ENCODE measurements at places on chromosomes 5 and 9.
A peak's percentile ranks its signal among the peaks of the same experiment; 100 is the strongest.

GRCh38 chr5:165497707-165498106, 1992.3 kb downstream of the MAT2B start:
- no peak for DNase-seq

DNA sequence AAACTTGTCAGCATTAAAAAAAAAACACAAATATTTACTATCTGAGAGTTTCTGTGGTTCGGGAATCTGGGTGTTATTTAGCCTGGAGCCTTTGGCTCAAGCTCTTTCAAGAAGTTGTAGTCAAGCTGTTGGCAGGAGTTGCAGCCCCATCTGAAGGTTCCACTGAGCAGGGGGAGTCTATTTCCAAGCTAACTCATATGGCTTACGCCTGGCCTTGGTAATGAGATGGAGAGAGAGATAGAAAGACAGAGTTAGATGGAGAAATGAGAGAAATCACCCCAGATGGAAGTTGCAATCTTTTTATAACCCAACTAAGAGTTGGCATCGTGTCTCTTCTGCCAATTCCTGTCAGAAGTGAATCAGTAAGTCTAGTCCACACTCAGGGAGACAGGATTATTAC, 1075.2 kb upstream of the SEMA6A start:
- DNase-seq, result no peak

- DNase-seq, result no peak
These were observed 391.1 kb upstream of the ZNF608 start for GRCh38 chr5:125137535-125137934.

GRCh38 chr9:121840838-121841760, 189.7 kb downstream of the DAB2IP start:
- no peak for DNase-seq

DNA sequence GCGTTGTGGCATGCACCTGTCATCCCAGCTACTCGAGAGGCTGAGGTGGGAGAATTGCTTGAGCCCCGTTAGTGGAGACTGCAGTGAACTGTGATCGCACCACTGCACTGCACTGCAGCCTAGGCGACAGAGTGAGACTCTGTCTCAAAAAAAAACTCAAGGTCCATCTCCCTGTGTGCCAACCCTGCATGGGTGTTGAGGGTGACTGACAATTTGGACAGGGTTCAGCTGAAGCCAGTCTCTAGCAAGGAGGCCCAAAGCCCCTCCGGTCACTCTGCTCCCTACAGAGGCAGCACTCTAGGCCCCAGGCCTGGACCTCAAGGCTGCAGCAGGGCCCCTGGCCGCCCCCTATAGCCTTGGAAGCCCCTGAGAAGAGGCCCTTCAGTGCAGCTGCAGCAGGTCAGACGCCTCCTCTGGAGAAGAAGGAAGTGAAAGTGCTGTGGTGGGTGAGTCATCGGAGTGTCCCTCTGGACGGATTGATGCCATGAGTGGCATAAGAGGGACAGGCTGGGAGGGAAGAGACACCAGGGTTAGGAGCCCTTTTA, 39.2 kb upstream of the NEK6 start:
- no peak for DNase-seq

GRCh38 chr9:88659126-88659525, 124.1 kb downstream of the NXNL2 start:
- DNase-seq, result no peak

- DNase-seq, result no peak
These were observed 188.4 kb downstream of the GLIS3 start for GRCh38 chr9:4111233-4112008.

- no peak for DNase-seq
These were observed 254.3 kb upstream of the KLF9 start for GRCh38 chr9:70668751-70669150.

DNA sequence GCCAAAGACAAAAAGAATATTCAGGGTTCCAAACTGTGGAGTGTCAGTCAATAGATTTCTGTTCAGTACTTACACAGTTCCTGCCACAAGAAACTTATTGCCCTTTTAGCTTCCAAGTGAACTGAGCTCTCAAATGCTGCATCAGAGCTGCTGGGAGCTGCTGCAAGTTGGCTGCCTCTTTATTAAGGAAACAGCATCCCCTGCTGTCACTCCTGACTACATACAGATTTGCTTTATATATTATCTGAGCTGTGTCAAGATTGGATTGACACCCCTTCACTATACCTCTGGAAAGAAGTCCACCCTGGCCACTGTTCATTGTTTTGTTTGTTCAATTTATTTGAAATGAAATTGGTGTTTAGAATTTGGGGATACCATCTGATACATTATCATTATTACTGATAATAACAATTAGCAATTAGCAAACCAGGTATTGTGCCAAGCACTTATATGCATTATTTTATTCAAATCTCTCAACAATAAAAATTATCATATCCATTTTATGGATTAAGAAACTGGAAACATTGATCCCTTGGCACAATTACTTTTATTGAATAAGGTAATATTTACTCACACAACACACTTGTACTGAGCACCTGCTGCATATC, 16.4 kb upstream of the C5orf58 start:
- DNase-seq, result no peak

- no peak for DNase-seq
These were observed 56.8 kb downstream of the DRD1 start for GRCh38 chr5:175387144-175387543.

GRCh38 chr5:10699987-10700386, 61.0 kb downstream of the DAP start:
- no peak for DNase-seq

GRCh38 chr5:172005708-172006320, 624 bp downstream of the FBXW11 start:
- peak; percentile 13 for DNase-seq

GRCh38 chr9:129354498-129354897, 176.4 kb upstream of the IER5L start:
- DNase-seq, result no peak

GRCh38 chr9:127707766-127708165, 978 bp downstream of the CFAP157 start:
- DNase-seq, result peak; percentile 38

GRCh38 chr5:135193213-135194125, 159.4 kb upstream of the PITX1 start:
- DNase-seq, result no peak

- DNase-seq, result no peak
These were observed 433.2 kb downstream of the MAT2B start for GRCh38 chr5:163938595-163938994.

- DNase-seq, result no peak
These were observed 585.7 kb upstream of the ZNF608 start for GRCh38 chr5:125331987-125332598.

GRCh38 chr5:81626524-81626923, 124.4 kb downstream of the SSBP2 start:
- no peak for DNase-seq

- no peak for DNase-seq
These were observed 106.8 kb downstream of the WNK2 start for GRCh38 chr9:93290495-93291434.

DNA sequence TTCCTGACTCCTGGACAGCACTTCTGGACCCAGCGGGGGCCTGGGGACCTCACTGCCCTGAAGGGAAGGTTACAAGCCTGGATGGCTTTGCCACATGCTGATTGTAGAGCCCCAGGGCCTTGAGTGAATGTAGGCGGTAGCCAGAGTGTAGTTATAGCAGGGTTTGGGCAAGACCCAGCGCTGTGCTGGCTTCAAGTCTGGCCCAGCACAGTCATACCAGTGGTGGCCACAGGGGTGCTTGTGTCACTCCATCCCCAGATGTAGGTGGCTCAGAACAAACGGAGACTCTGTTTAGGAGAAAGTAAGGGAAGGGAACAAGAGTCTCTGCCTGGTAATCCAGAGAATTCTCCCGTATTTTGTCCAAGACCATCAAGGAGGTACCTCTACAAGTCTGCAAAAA, 84.6 kb downstream of the STARD4 start:
- DNase-seq, result no peak

DNA sequence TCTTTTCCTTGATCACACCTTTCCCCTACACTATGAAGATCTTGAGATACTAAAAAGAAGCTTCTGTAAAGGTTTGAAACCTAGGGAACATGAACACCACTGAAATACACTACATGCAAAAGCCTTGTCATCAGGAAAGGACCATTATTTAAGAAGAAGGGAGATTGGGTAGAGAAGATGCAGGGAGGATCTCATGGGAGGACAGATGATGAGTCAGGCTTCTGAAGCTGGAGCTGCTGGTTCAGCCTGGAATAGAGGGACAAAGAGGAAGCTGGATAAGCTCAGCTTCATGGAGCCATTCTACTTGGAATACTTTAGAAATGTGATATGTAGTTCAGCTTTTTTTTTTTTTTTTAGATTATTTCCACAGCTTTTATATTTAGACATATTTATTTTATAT, 169.8 kb downstream of the MAN2A1 start:
- no peak for DNase-seq

- no peak for DNase-seq
These were observed 1.8 kb downstream of the MCTP1 start for GRCh38 chr5:95283022-95283615.

- no peak for DNase-seq
These were observed 11.1 kb upstream of the LHFPL2 start for GRCh38 chr5:78659714-78660113.

DNA sequence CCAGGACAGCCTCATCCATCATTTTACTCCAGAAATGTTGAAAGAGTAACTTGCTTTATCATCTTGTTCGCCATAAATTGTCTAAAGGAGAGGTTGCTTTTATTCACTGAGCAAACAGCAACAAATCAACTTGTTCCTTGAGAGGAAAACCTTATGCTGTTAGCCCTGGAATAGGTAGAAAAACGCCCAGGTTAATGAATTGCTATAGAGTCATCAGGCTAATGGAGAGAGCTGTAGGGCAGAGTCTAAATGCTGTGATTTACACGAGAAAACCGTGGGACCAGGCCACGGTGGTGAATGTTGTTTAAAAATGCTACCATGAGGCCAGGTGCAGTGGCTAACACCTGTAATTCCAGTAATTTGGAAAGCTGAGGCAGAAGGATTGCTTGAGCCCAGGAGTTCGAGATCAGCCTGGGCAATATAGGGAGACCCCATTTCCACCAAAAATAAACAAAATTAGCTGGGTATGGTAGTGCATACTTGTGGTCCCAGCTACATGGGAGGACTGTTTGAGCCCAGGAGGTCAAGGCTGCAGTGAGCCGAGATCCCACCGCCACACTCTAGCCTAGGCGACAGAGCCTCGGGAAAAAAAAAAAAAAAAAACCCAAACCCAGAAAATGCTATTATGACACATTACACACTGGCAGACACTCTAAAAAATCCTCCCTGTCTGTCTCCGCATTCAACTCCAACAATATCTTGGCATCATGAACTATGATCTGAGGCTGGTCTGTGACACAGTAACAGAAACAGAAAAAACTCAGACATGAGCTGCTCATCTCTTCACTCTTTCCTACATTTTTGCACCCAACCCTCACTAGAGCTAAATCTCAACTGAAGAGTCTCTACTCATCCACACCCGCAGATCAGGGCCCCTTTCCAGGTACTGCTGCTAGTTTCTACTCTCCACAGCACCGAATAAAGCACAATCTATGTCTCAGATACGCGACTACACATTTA, 118.6 kb upstream of the RETREG1 start:
- no peak for DNase-seq

- no peak for DNase-seq
These were observed 8.3 kb upstream of the XPA start for GRCh38 chr9:97705354-97705950.

GRCh38 chr5:123125962-123126732, 37.1 kb downstream of the PRDM6 start:
- DNase-seq, result no peak

DNA sequence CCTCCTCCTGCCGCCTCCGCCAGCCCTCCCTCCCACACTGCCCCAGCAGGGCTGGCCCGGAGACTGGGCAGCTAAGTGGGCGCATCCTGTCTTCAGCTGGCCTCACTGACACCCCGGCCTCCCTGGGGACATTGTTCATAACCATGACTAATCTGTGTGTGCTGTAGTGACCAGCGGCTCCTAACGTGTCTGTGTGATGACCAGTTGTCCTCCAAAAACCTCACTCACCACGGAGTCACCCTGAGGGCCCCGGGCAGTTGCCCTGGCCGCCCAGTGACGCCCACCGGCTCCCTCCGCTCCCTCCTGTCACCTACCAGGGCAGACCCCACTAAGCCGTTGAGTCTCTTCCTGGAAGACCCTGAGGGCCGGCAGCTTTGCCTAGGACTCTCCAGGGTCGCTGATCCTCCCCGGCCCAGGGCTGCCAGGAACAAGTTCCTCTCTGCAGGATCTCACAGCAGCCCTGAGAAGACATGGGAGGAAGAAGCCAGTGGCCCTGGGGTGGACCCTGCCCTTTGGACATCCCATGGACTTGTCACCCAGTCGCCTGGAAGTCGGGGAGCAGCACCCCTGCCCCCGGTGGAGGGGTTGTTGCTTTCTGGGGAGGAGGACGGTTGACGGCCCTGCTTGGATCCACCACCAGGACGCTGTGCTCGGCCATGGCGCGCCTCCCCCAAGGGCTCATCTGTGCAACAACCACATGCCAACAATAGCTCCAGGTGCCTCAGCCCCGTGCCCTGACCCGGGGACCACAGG, 110.2 kb upstream of the LMX1B start:
- no peak for DNase-seq

- no peak for DNase-seq
These were observed 49.5 kb upstream of the COL15A1 start for GRCh38 chr9:98894171-98894570.

DNA sequence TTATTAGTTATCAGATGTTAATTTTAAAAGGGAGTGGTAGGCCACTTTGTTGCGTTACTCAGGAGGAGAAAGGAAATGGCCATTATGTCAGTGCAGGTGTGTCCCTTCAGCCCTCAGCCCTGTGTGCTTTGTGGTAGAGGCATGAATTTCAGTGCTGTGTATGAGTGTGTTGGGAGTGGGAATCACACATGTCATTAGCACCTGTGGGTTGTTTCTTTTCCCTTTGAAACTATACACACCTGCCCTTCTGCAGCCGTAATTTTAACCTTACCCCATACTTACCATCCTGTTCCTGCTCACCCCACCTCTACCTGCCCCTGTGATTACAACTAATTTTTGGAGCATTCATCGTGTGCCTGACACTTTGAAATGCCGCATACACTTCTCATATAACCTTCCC, 156.4 kb downstream of the ARHGAP26 start:
- DNase-seq, result no peak

DNA sequence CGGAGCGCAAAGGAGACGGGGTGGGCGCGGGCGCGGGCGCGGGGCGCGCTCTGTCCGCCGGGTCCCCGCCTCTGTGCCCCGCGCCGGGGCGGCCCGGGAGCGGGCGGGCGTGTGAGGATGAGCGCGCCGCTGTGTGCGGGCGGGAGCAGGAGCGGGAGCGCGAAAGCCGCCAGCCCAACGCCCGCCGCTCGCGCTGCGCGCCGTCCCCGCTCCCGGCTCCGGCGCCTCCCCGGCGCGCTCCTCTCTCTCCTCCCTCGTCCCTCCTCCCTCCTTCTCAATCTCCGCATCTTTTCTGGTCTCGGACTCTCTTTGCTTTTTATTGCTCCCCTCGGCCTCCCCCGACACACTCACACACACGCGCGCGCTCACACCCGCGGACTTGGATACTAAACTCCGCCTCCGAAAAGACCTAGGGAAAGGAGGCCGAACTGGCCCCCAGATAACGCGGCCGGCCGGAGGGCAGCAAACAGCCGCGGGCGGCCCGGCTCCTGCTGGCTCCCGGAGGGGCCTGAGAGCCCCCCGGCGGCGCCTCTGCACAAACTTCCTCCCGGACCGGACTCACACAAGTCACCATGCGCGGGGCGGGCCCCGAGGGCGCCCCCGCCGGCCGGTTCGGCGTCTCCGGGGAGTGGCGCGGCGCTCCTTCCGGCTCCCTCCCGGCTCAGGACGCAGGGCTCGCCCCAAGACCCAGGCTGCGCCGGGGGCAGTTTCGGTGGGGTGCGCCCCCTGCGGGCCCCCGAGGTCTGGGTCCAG, at the start of gene FIBCD1:
Gene FIBCD1, minus strand, starts transcription at position 596 of the 753 bp plus-strand sequence. CDS start 640 bp downstream, outside the sequence.
- no peak for DNase-seq
